Left cardiac atrium (tissue), 4 donors: ENCODE measurements at places on chromosomes 11 and 22. TPM values are rescaled to one million over a fixed set of nuclear protein-coding genes. Genes with fewer than 3 reads are reported as not detected.

The IGF2 gene
- 114 TPM for total RNA-seq

The OR51I1 gene
- not detected for total RNA-seq

The MAPK8IP2 gene
- total RNA-seq: 0.42 TPM

The SAA2 gene
- total RNA-seq: 45.8 TPM

The FUT4 gene
- 2.9 TPM for total RNA-seq

The OR52A5 gene
- not detected for total RNA-seq

The TRIM22 gene
- total RNA-seq: 29.6 TPM

The OR4D5 gene
- 0.24 TPM for total RNA-seq

The RBFOX2 gene
- total RNA-seq: 71.5 TPM

The TRIM51 gene
- total RNA-seq: not detected

The TP53I11 gene
- 115 TPM for total RNA-seq

The TMEM151A gene
- total RNA-seq: 0.86 TPM

The SLC22A6 gene
- total RNA-seq: not detected

The ASPHD2 gene
- total RNA-seq: 0.18 TPM

The ACTN3 gene
- 0.15 TPM for total RNA-seq

The SPON1 gene
- total RNA-seq: 21.1 TPM

The LRRC55 gene
- total RNA-seq: 0.12 TPM

The LMO2 gene
- 15.4 TPM for total RNA-seq

The SMC1B gene
- not detected for total RNA-seq

The TSGA10IP gene
- total RNA-seq: not detected

The OR10A2 gene
- total RNA-seq: not detected

The PRG3 gene
- total RNA-seq: not detected

The PRDM10 gene
- total RNA-seq: 6.1 TPM

The KRTAP5-2 gene
- total RNA-seq: not detected

The COMT gene
- total RNA-seq: 101 TPM

The EFEMP2 gene
- total RNA-seq: 98.0 TPM

The DERL3 gene
- total RNA-seq: 5.8 TPM

The KLHDC7B gene
- total RNA-seq: 0.15 TPM

The ZC3H7B gene
- total RNA-seq: 39.3 TPM

The CRYAB gene
- total RNA-seq: 4,044 TPM

The SLC22A25 gene
- 0.09 TPM for total RNA-seq

The DNAJC4 gene
- 49.3 TPM for total RNA-seq

The TST gene
- total RNA-seq: 33.3 TPM

The MCHR1 gene
- 0.21 TPM for total RNA-seq

The PHF5A gene
- 28.1 TPM for total RNA-seq

The BATF2 gene
- total RNA-seq: 1.4 TPM

The OPCML gene
- 0.76 TPM for total RNA-seq

The SHANK2 gene
- 0.44 TPM for total RNA-seq

The FOLR2 gene
- total RNA-seq: 57.0 TPM

The PRR33 gene
- 0.10 TPM for total RNA-seq
